ENCODE measurements at places on chromosomes 12 and 14. TPM values are rescaled to one million over a fixed set of nuclear protein-coding genes. Genes with fewer than 3 reads are reported as not detected.

GRCh38 chr14:103189481-103190470, 66.5 kb downstream of the TNFAIP2 start:
- no peak for DNase-seq

AICDA gene
- total RNA-seq: 0.26 TPM

CLEC6A gene
- not detected for total RNA-seq

GRCh38 chr12:53550595-53550994, 43.3 kb upstream of the NPFF start:
- DNase-seq: no peak

- no peak for DNase-seq
Observed at GRCh38 chr14:103624860-103625259, 4.2 kb upstream of the KLC1 start.

TOMM20L gene
- not detected for total RNA-seq

- no peak for DNase-seq
Observed at GRCh38 chr12:126390969-126391566, 1325.8 kb downstream of the AACS start.

DNA sequence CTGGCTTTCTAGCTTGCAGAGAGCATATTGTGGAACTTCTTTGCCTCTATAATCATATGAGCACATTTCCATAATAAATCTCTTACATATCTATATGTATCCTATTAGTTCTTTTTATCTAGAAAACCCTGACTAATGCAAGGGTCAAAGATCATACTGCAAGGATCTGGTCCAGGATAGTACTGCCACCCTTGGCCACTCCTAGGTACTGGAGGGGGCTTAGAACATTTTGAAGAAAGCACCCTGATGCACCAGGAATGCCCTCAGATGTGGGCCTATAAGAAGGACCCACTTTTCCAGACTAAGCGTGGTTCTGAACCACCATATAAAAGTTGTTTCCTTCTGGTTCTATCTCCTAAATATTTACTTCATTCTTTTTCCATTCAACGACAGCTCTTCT, 14.6 kb downstream of the ATXN7L3B start:
- DNase-seq: no peak

PDE6H gene
- not detected for total RNA-seq

RAD51B gene
- 92.9 TPM for total RNA-seq

GRCh38 chr12:31222620-31223222, 103.2 kb downstream of the SINHCAF start:
- DNase-seq: no peak

OTX2 gene
- total RNA-seq: not detected

GRCh38 chr12:92363295-92364146, 217.9 kb upstream of the BTG1 start:
- peak; percentile 11 for DNase-seq

DNA sequence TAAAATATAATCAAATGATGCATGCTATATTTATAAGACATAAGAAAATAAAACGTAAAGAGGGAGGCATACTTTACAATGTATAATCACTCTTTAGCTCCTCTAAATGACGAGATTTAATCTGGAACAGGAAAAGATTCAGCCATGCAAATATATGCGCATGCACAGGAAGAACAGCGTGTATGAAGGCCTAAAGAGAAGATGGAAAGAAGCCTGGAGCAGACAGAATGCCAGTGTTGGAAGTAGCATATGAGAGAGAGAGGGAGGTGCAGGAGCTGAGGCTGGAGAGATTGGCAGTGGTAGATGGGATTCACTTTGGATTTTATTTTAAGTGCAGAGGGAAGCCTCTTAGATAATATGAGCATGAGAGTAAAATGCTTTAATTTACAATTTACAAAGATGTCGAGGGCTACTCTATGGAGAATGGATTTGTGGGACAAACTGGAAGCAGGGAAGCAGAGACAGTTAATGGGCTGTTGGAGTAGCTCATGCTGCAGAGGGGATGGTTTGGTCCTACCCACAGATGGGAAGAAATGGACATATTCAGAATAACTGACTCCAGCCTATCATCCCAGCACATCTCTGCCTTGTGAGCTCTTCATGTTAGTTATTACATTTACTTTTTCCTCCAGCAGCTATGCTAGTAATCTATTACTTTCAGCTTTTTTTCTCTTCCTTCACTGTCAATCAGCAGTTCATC, 411.1 kb downstream of the TMTC2 start:
- no peak for DNase-seq

IL31 gene
- total RNA-seq: not detected

NINJ2 gene
- total RNA-seq: 1.7 TPM

CAPZA3 gene
- not detected for total RNA-seq

FIGNL2 gene
- 0.53 TPM for total RNA-seq

DNA sequence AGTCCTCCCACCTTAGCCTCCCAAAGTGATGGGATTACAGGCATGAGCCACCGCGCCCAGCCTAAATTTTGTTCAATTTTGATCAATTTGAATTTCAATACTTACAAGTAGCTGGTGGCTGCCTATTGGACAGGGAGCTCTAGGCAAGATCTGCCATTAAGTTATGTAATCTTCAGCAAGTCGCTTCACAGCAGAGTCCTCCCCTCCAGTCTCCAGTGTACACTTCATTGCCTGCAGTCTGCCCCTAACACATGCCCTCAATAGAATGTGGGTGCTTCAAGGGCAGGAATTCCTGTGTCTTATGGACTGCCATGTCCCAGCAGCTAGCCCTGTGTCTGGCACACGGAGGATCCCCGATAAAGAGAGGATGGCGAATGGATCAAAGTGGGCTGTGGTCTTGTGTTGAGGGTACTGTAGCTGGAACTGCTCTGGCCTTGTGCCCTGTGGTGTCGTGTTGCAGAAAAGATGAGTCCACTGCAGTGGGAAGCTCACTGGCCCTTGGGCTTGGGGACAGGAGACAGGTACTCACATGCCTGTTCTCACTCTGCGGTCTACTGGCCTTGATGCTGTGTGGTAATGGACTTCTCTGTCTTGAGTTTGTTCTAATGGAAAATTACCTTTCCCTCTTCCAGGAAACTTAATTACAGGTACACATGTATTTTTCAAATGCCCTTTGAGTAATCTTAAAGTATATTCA, 67.6 kb downstream of the TECPR2 start:
- no peak for DNase-seq

DNA sequence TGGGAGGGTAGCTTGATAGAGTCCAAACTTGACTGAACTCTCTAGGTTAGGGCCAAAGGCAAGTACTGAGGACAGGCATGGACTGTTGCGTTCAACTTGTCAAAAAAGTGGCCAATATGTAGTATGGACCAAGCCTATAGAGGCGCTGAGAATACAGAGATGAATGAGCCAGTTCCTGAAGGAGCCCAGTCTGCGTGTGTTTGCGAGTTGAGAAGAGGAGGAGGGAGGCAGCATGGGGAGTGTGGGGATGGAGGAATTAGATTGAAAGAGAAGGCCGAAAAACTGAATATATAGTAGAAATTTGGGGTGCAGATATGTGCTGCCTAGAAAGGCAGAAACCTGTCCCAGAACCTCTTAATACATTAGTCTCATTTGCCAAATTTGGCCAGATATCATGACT, 412.4 kb downstream of the PCNX1 start:
- DNase-seq: no peak

DNA sequence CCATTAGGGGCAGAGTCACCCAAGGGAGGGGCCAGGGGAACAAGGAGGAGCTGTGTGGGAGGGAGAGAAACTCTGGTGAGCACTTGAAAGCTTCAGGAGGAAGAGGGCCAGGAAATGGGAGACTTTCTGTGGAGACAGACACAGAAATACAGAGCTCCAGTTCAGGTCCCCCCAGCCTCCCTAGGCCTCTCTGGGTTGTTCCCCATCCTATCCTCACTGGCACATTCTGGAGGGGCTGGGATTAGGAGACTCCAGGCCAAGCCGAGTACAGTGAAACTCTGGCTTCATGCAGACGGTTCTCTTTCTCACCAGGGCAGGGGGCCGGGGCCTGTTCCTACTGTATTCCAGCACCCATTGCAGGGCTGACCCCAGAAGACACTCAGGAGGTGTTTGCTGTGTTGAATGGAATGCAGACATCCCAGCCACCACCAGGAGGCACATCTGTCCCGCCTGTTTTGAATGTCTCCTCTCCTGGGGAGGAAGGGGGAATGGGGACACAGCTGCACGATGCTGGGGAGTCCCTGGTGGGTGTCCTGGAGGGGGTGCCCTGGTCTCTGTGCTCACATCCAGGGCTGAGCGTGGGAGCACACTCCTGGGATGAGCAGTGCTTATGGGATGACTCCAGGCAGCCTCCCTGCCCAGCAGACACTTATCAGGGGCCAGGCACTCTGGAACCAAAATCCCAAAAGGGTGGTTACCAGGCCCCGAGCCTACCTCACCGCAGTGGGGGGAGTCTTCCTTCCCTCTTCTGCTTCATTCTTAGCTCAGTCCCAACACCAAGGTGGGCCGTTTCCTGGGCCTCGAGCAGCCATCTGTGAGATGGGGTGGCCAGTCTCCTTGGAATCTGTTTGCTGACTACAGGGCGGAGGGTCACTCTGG, 5.5 kb upstream of the KRT84 start:
- DNase-seq: no peak

DNA sequence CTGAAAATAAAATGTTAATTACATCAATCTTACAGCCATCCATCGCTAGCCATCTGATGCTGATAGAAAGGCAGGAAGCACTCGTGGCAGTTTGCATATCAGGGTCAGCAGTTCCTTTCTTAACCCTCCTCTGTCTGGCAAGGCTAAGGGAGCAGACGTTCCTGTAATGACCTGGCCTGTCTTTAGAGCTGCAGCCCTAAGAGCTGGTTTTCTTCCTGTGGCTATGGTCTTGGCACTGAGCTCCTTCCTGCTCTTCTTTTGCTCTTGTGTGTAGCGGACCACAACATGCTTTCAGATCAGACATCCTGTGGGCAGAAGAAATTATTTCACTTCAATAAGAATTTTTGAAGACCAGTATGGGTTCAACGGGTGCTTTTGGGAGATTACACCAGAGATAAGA, 170.4 kb downstream of the DAD1 start:
- no peak for DNase-seq

PTPN6 gene
- total RNA-seq: 6.1 TPM

GRCh38 chr14:23481362-23481970, 12.0 kb downstream of the NGDN start:
- DNase-seq: no peak

- DNase-seq: no peak
Observed at GRCh38 chr12:65430006-65430405, 151.5 kb downstream of the MSRB3 start.

CHGA gene
- total RNA-seq: 3.8 TPM

GLT8D2 gene
- total RNA-seq: 101 TPM

SLC7A7 gene
- total RNA-seq: 9.3 TPM

- no peak for DNase-seq
Observed at GRCh38 chr12:12551115-12551514, 11.5 kb downstream of the DUSP16 start.

SLC22A17 gene
- total RNA-seq: 30.5 TPM

- no peak for DNase-seq
Observed at GRCh38 chr12:60689137-60689536, 1093.3 kb downstream of the SLC16A7 start.

DNA sequence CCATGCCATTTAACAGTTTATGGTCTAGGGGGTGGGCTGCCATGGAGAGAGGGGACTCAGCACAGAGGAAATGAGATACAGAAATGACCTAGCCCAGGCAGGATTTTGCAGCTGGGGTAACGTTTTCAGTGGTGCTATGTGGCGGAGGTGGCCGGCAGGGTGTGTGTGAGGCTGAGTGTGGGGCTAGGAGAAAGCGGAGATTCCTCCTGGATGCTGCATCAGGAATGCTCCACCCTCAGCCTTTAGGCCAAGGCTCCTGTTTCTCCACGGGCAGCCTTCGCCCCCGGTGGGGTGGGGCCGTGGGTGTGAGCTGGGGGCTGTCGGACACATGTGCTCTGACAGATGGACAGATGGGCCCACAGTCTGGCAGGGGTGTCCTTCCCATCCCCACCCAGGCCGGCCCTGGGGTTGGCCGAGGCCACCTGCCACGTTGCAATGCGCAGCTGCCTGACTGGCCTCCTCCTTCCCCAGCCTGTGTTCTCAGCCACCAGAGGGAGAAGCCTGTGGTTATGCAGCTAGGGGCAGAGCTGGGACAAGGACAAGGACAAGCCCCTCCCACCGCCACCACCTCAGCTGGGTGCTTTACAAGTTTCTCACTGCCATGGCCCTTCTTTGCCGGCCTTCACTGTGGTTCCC, 44.3 kb downstream of the TEAD4 start:
- DNase-seq: no peak

DNA sequence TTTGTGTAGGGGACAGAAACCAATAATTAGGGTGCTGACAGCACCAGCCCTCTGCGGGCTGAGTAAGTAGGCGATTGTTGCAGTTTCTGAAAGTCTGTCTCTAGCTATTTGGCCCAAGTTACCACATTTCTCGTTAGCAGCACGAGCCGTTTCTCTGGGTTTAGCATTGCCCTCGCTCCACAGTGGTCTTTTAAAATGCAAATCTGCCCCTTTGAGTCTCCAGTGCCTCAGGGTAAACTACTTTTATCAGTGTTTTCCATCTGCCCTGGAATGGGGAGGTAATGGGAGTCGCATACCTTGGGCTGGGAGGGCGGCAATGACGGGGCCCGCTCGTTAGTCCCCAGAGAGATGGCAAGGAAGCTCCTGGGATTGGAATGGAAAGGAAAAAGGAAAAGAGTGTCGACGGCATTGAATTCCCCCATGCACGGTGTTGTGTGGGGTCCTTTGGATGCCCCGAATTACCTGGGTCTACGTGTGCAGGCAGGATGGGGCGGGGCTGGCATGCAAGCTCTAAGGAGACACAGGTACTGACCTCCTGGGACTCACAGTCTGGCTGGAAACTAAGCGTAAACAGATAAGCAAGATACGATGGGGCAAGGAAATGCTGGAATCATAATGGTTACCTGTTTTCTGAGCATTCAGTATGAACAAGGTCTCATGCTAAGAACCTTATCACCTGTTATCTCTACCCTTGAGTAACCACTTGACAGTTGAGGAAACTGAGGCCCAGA, 131.8 kb upstream of the MAP1LC3B2 start:
- DNase-seq: no peak

- no peak for DNase-seq
Observed at GRCh38 chr12:121899590-121899989, 11.0 kb downstream of the PSMD9 start.

DNA sequence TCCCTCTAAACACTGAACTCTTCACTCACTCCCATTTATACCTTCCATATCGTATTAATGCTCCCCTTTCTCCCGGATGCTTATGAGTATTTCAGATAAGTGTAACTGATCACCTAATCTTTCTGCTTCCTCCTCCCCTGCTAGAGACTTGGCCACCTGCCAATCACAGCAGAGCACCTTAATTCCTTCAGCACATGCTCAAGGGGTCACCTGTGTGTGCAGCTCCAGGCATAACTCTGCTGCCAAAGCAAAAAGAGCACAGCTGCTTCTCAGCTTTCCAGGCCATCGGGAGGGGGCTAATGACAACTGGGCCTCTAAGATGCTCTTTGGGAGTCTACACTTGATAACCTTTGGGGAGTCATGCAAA, 106.9 kb upstream of the DYRK2 start:
- DNase-seq: no peak

RILPL2 gene
- total RNA-seq: 3.2 TPM

FOXA1 gene
- total RNA-seq: 14.1 TPM

GRCh38 chr12:57888409-57889157, 42.1 kb upstream of the CTDSP2 start:
- DNase-seq: no peak

GRCh38 chr12:25052196-25052913, 103.5 kb upstream of the BCAT1 start:
- DNase-seq: no peak
